ENCODE measurements at places on chromosomes 5 and 9.

GRCh38 chr9:114085387-114085789, 7.3 kb upstream of the AMBP start:
- no peak for DNase-seq

DNA sequence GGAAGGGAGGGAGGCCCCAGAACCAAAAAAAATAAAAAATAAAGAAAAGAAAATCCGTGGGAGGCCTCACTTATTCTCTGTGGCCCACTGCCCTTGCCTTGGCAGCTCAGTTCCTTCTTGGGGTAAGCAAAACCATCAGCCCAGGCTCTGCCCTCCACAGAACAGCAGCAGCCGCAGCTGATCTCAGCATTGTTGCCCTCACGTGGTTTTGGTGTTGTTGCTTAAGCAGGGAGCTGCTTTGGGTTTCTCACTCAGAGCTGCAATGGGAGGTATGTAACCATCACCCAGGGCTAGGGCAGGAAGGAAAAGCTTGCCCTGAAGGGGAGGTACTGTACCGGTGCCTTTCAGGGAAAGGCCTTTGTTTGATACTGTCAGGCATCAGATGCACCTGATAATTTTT, 374.7 kb upstream of the WWC1 start:
- DNase-seq, result no peak

DNA sequence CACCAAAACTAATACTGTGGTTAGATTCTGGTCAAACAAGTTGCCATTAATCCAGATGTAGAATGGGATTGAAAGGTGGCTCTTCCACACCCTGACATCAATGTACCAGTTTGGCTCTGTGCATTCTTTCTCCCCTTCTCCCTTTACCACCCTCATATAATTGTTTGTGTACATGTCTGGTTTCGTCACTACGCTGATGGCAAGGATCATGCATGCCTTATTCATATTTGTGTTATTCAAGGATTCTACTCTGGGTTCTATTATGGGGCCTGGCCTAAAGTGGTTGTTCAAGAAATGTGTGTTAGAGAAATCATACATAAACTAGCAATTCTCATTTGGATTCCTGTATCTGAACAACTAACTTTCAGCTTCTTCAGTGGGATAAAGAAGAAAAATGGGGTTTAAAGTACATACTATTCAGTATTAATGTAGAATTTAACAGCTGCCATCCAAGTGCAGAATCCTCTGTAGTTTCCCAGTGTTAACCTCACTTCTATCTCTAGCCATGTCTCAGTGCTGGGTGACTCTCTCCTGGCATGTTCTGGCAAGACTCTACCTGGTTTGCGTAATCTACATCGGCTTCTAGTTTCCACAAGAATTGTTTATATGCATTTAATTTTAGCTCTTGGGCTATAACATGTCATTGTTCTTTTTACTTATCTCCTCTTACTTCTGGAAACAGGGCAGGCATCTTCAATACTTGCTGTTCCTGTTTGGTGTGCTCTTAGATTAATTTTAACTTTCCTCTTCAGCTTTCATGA, 27.9 kb upstream of the CDKN2B start:
- DNase-seq, result no peak

- DNase-seq, result no peak
These were observed 4.0 kb downstream of the MYOZ3 start for GRCh38 chr5:150665044-150665443.

DNA sequence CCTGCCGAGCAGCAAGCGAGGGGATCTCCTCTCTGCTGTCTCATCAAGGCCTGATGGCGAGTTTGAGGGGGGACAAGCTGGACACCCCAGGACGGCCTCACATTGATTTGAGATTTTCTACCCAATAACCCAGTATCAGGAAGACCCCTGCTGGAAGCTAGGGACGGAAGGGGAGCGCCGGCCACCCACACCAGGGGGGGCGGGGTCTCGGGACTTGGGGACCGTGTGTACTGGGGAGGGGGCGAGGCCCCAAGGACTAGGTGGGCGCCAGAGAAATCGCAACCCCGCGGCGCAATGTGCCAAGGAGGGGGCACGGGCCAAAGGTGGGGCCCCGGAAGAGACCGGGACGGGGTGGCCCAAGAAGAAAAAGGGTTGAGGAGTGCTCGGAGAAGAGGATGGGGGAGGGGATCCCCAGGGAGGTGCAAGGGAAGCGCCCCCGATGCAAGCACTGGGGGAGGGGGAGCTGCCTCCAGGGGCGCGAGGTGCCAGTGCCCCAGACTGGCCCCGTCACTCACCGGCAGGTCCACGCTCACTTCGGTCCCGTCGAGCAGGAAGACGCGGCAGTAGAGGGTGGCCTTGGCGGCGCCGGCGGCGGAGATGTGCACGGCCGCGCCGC, 1.1 kb downstream of the EPB41L4B start:
- no peak for DNase-seq

DNA sequence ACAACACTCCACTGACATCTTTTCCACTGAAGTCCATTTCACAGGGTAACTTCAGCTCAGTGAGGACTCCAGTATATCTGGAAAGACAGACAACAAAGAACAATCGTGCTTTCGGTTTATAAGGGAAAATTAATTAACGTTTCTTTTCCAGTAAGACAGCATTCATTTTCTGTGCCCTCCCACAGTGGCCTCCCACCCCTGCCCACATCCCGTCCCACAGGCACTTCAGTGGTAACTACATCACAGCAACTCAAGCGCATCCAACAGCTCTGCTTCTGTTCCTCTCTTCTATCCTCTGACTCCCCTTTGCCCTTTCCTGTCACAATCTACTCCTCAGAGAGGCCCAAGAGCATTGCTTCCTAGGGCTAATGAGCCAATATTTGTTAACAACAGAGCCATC, 40.3 kb downstream of the GLDC start:
- DNase-seq, result no peak

DNA sequence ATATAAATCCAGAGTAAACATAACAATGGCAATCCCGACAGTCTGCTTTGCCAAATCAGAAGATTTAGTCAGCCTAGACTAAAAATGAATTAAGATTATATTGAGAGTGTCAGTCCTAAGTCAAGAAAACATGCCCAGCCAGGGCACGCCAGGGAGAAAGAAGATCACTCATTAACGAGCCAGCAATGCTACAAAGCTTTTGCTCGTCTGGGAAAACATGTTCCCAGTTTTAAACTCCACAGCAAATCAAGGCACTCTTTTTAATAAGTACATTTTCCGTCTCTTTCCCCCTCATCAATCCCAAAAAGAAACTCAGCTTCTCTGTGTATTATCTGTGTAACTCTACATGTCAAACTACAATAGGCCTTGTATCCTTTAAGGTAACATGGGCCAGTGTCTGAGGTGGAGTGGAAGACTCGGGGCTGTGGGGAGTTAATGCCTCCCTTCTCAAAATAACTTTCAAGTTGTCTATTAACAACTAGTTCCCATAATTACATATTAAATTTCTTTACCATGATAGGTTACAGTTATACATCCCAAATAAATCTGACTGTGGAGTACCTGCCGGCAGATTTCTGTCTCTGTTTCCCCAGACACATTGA, 40.9 kb downstream of the NFIB start:
- DNase-seq, result no peak

All from DMS153 (cell line).